ENCODE measurements at places on chromosomes 5 and 9.

DNA sequence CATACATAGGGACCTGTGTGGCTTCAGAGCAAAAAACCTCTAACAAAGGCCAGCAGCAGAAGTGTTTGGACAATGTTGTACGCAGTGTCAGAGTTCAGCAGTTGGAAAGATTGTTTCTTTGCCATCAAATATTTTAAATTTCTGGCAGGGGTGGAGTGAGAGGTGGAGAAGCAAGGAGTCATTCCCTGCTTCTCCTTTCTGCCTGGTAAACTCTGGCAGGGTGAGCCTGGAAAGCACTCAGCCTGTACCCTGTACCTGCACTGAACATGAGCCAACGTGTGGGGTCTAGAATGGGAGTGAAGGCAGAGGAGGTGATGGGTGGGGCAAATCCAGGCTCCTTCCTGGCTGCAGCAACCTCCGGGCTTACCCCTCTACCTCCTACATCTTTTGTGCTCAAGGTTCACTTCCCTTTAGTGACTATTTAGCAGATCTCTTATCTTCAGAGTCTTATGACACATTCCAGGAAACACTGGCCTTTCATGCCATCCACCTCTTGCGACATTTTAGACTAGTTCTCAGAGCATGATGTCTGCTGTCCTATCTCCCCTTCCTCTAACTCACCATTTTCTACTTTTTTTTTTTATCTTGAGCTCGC lies 445.0 kb upstream of the PIK3R1 start:
- no peak for DNase-seq

DNA sequence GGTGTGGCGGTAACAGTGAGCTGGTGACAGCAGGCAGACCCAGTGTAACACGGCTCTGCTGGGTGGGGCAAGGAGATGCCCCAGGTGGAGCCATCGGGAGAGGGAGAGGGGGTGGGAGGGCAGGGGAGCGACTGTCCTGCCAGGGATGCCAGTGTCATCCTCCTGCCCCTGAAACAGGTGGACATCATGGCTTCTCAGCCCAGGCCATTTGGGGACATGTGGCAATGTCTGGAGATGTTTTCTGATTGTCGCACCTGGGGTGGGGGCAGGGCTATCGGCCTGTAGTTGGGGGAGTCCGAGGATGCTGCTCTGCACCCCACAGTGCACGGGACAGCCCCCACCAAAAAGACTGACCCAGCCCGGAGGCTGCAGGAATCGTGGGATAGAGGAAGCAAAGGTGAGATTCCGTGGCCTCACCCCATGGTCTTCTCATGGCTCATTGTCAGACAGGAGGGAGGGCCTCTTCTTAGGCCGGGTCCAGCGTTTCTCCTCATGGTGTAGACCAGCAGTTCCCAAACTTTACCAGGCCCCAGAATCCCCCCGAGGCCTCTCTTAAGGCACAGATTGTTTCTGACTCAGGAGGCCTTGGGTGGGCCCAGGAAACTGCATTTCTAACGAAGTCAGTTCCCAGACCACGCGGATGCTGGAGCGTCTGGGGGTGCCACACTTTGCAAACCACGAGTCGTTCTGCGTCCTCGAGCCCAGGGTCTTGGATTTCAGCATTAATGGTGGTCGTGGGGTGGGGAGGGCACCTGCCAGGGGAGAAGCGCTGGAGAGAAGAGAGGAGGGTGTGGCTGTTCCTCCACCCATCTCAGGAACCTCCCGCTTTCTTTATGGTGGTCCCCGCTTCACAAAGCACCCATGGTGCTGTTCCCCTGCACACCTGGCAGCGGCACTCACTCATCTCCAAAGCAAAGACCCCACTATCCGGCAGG lies 11.0 kb downstream of the COL5A1 start:
- DNase-seq, result no peak

DNA sequence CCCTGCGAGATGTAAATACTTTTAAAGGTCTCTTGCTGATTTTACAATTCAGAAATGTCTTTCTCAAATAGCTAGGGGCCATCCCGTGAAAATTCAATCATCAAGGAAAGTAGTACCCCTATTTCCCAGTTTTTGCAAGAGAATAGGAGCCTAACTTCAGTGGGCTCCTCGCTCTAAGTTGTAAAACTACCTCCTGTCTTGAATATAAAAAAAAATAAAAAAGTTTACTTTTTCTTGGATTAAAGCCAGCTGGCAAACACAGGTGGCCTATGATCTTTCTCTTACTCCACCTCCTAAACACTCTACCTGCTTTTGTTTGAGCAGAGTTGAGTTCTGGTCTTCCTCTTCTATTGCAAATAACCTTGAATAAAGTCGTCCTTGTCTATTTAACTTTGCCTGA lies 79.4 kb downstream of the SLCO4C1 start:
- DNase-seq, result no peak

DNA sequence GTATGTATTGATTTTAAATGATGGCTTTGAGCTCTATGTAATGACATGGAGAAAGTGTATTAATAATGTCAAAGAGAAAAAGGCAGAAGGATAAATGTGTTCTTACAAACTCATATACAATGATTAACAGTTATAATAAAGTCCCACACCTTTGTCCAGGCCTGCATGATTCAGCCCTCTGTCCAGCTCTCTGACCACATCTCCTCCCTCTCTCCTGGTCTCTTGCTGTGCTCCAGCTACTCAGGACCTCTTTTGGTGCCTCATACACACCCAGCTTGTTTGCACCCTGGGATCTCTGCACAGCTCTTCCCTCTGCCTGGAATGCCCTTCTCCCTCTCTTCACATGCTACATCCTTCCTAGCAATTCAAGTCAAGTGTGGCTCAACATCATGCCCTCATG lies 37.5 kb upstream of the DMRT1 start:
- DNase-seq, result no peak

DNA sequence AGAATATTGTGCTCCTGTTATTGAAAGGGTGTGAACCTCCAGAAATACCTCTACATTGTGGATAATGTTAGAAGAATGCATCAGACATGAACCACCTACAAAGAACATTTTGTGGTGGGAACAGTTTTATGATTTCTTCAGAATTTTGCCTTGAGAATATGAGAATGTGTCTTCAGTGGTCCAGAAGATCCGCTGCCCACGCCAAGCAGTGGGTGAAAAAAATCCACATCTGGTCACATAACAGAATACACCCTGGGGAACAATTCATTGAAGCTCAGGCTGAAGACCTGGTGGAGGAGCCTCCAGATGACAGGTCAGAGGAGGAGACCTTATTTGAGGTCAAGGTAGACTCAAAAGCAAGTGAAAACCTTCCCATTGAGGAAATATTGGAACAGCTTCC lies 69.1 kb downstream of the DEPDC1B start:
- no peak for DNase-seq

- DNase-seq, result no peak
These were observed 323.4 kb downstream of the CSNK1G3 start for GRCh38 chr5:123835421-123835820.

- no peak for DNase-seq
These were observed 86.9 kb upstream of the PITX1 start for GRCh38 chr5:135120951-135121350.

GRCh38 chr9:114336699-114337395 lies 7.2 kb downstream of the ORM2 start:
- no peak for DNase-seq

- no peak for DNase-seq
These were observed 71.2 kb upstream of the GLIS3 start for GRCh38 chr9:4371108-4371507.

DNA sequence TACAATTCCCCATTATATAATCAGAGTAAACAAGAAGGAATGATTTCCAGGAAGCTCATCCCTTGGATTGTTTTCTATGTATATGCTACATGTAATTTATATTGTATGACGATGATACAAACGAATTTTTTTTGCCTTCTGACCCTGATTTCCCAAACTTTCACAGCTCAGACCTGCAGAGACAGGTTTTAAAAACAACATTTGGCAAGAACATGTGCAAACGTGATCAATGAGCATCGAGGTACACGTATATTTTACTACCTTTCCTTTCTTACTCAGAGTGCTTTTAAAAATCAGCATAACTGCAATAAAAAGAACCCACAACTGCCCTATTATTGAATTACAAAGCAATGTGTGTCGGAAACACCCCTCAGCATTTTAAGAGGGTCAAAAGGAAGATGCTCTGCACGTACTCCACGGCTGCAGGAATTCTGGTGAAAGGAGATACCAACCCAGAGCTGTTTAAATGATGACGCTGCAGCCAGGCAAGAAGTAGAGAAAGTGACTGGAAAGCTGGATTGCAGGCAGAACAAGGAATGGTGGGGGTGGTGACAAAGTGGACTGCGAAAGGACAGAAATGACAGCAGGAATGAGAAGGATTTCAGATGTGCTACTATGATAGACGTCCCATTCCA lies 533.5 kb downstream of the RAB3C start:
- no peak for DNase-seq

GRCh38 chr9:98897745-98898144 lies 46.0 kb upstream of the COL15A1 start:
- no peak for DNase-seq

DNA sequence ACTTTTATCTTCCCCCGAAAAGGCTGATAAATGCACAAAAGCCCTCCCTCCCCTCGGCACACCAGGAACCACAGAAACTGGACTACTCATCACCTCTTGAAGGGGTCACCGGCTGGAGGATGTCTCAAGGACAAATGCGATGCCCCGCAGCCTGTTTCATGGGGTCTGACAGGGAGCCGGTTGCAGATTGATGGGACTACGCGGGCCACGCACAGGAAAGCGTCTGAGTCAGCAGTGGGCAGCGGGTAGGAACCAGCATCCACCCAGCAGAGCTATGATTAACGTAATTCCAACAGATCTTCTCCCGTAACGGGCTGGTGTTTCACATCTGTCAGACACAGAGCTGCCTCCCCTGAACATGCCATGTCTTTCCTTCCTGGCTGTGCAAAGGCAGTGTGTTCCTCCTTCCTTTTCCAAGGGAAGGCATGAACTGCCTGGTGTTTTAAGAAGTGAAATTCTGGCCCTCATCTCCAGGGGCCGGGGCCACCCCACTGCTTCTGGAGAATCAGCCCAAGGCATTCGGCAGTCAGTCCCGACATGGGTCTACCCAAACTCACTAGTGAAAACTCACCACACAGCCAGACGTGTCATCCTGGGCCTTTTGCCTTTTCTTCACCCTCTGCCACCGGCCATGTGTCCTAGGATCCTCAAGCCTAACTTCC lies 144.4 kb upstream of the PHYKPL start:
- DNase-seq, result no peak

GRCh38 chr5:66582499-66583165 lies 13.6 kb upstream of the MAST4 start:
- DNase-seq, result no peak

Measured in activated gamma-delta T cell (primary cell).